ENCODE measurements at places on chromosomes 4 and X. TPM values are rescaled to one million over a fixed set of nuclear protein-coding genes. Genes with fewer than 3 reads are reported as not detected.

- ATAC-seq = no peak
These were observed 160.0 kb upstream of the NHS start for GRCh38 chrX:17214962-17215361.

DNA sequence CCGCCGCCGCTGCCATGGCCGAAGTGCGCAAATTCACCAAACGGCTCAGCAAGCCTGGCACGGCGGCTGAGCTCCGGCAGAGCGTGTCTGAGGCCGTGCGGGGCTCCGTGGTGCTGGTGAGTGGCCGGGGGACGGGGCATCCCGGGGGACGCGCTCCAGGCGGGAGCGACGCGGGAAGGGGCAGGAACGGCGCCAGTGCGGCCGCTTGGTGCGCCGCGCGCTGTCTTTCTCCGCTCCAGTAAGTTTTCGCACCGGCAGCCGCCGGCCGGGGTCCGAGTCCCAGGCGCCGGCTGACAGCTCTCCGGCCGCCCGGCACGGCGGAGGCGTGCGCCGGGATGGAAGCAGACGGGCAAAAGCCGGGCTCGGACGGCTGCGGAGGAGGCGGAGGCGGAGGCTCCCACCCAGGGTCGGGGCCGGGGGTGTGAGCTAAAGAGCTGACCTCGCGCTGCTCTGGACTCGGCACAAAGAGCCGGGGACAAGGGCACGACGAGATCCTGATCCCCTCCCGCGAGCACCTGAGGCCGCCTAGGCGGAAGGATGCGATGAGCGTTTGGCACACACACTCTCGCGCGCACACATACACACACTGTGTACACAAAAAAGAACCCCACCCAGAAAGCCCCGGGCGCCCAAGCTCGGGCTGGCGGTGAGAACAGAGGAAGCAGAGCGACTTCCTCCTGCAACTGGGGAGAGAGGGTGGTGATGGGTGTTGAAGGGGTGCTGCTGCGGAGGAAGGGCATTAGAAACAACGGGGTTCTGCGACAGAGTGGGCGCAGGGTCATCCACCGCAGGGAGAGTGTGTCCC lies 545 bp downstream of the DOCK11 start:
- ATAC-seq = peak; percentile 26

The FHL1 gene
- total RNA-seq = 4,363 TPM

DNA sequence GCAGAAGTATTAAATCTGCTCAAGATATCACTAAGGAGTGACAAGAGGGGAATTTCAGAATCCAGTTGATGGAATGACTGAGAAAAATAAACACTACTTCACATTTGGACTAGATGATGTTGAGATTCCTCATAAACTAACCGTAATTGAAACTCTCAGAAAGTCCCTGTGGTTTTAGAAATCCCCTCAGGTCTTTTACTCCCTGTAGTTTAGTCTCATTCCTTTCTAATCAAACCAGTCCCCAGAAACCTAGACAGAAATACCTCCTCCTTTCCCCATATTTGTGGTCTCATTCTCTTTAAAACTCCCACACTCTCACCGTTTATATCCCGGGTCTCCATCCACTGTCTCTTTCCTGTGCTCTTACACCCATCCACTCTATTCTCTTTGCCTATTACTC lies 15.0 kb upstream of the TLR1 start:
- ATAC-seq = no peak

DNA sequence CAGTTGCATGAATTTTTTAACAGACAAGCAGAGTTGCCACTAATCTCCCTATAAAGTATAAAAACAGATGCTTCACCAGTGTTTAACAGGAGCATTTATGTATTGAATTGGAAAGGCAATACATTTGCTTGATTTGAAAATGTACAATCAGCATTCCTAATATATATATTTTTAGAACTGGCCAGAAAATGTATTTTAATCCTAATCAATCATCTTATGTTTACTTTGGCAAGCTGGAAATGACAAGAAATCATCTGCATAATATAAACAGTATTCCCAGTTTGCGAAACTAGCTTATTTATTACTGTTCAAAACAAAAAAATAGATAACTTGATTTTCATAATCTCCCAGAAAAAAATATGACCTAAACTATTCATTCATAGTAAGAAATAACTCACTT lies 123.9 kb downstream of the TBCK start:
- ATAC-seq = no peak

DNA sequence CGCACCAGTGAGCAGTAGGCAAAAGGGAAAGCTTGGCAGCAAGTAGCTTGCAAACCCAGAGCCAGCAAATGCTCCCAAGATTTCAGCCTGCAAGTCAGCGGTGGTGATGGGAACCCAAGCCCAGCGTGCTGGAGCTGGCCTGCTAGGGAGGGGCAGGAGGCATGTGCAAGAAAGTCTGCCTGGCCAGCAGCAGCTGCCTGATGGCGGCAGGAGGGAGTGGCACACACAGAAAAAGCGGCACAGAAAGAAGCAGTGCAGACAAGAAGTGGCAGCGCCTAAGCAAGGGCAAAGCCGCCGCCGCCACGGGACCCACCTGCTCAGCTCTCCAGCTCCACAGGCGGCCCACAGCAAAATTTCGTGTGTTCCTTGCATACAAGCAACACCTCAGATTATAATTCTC lies 1206.5 kb upstream of the PABPC4L start:
- ATAC-seq = no peak

DNA sequence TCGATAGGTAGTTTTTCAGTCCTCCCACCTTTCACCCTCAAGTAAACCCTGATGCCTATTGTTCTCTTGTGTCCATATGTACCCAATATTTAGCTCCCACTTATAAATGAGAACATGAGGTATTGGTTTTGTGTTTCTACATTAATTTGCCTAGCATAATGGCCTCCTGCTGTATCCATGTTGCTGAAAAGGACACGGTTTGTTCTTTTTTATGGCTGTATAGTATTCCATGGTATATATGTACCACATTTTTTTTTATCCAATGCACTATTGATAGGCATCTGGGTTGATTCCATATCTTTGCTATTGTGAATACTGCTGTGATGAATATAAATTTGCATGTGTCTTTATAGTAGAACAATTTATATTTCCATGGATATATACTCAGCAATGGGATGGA lies 199.2 kb downstream of the RAB28 start:
- no peak for ATAC-seq

The FGA gene
- not detected for total RNA-seq

Measured in gastroesophageal sphincter (tissue), 4 donors.